Ecto neural progenitor cell (in vitro differentiated cells): ENCODE measurements at places on chromosomes 2 and 18.

- DNase-seq, result peak; percentile 27
These were observed 236.8 kb downstream of the SEPTIN10 start for GRCh38 chr2:109376796-109377495.

GRCh38 chr18:50956116-50956515, 11.7 kb upstream of the ELAC1 start:
- no peak for DNase-seq

- DNase-seq, result no peak
These were observed 82.0 kb upstream of the IL1R2 start for GRCh38 chr2:101909760-101910159.

DNA sequence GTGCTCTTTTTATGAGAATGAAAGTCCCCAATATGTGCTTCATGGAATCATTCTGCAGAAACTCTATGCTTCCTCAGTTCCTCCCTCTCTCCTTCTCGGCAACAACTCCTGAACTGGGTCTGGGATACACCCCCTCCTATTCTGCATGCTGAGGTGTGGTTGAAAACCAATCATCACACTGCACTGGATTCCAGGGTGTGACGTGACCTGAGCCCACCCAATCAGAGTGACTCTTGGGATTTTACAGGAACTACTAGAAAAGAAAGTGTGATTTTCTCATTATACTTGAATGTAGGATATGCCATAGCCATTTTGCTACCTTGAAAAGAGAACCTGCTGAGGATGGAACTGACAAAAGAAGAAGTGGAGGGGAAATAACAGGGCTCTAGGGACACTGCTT, 36.3 kb downstream of the ACVR1 start:
- no peak for DNase-seq

DNA sequence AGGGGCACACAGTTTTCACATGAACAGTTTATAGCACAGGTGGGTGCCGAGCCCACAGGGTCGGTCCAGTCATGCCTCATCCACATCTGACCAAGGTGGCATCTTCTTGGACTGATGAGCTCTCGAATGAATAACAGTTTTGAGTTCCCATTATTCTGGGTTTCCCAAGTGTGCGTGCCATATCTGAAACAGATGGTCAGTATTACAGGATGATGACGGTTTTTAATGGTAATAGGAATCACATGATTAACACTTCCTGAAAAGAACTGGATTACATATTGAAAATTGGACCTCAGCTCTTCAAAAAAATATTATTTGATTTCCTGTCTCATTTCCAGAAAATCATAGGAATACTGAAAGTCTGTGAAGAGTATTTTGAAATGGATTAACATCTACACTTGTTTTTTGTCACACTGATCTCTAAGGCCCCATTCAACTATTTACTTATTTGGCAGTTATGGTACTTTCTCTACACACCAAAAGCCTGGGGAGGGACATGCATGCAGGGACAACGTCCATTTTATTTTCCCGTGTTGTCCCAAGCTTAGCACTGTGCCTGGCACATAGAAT, 22.2 kb upstream of the NAB1 start:
- DNase-seq, result no peak

GRCh38 chr2:226002438-226002837, 602.9 kb downstream of the NYAP2 start:
- no peak for DNase-seq

GRCh38 chr2:191113761-191114160, 37.0 kb downstream of the STAT4 start:
- no peak for DNase-seq

DNA sequence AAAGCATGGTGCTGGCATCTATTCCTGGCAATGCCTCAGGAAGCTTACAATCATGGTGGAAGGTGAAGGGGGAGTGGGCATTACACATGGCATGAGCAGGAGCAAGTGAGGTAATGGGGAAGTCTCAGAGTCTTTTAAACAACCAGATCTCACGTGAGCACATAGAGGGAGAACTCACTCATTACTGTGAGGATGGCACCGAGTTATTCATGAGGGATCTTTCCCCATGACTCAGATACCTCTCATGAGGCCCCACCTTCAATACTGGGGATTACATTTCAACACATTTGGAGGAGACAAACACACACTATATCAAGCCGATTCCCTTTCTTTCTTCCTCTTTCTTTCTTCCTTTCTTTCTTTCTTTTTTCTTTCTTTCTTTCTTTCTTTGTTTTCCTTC, 47.9 kb upstream of the FANCL start:
- no peak for DNase-seq

DNA sequence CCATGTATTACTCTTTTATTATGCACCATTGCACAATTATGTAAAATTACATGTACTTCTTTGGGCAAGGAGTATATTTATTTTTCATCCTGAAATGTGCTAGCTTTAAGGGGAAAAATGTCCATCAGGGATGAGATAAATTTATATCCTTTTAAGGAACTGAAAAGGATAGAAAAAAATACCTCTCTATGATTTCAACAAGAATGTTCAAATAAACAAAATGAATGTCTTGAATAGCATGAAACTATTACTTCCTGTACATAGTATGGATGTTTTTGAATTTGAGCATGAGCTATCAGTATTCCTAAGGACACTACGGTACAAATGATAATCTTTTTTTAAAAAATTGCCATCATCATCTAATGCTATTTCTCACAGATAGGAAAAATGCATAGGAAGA, 1611.9 kb upstream of the ZEB2 start:
- DNase-seq, result no peak

GRCh38 chr2:97995026-97995733, 568 bp downstream of the TMEM131 start:
- no peak for DNase-seq

- DNase-seq, result no peak
These were observed 66.7 kb downstream of the TNS1 start for GRCh38 chr2:217935901-217936684.

DNA sequence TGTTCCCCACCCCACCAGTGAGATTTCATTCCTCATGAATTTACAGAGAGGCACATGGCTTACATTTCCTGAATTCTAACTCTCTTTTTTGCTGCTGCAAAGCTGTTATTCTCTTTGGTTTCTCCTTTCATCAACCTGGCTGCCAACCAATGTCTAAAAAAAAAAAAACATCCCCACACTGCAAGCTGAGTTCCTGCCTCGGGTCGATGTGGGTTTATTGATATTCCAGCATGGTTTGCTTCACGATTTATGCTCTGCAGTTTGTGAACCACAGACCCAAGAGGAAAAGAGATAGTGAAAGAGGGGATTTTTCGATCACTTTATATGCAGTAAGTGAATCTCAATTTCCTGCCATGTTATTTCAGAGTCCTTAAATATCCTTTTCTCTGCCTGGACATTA, 363.6 kb downstream of the LPIN1 start:
- DNase-seq, result no peak

- no peak for DNase-seq
These were observed 90.9 kb downstream of the RNF144A start for GRCh38 chr2:7007846-7008741.

GRCh38 chr2:233676046-233676445, 4.3 kb downstream of the UGT1A9 start:
- DNase-seq, result no peak

- DNase-seq, result no peak
These were observed 198.0 kb downstream of the CDH20 start for GRCh38 chr18:61531182-61531581.

GRCh38 chr2:231199219-231199618, 788 bp downstream of the ARMC9 start:
- DNase-seq, result no peak

DNA sequence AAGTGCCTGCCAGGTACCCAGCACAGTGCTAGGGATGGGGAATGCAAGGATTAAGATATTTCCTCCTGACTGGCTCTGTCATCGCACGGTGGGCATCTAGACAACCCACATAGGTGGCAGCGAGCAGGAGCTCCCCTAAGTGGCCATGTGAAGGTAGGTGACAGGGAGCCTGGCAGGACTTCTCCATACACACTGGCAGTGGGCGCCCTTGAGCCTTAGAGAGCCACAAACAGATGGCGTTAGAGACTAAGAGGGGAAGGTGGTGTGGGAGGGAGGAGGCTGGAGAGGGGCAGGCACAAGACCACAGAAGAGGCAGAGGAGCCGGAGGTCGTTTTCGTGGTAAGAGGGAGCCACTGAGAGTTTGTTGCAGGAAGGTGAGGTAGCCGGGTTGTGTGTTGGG, 15.2 kb downstream of the PRELID3A start:
- no peak for DNase-seq

DNA sequence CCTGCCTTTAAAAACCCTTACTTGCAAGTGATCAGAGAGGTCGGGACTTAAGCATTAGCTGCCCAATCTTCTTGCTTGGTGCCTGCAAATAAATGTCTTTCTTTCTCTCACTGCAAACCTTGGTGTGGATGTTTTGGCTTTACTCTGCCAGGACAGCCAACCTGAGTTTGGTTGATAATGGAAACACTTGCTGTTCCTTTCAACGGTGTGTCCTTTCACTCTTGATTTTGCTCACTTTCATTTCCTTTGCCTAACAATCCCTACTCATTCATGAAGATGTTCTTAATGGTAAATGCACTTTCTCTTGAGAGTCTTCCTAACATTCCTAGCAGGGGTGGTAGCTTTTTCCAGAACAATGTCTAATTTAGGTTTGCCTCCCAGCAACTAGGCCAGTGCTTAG, 366.2 kb downstream of the HRH4 start:
- no peak for DNase-seq

- no peak for DNase-seq
These were observed 3.2 kb downstream of the UBE2E3 start for GRCh38 chr2:180983468-180984242.

- no peak for DNase-seq
These were observed 260.4 kb downstream of the MEIS1 start for GRCh38 chr2:66695226-66695735.

GRCh38 chr2:20589975-20590703, 60.8 kb downstream of the HS1BP3 start:
- DNase-seq, result no peak
